Cardiac septum (tissue), 1 donor: ENCODE measurements at places on chromosomes 11 and 22.

GRCh38 chr11:61711498-61711897 lies 31.3 kb downstream of the DAGLA start:
- DNase-seq: no peak

GRCh38 chr11:121455115-121455514 lies 2.3 kb upstream of the SORL1-AS1 start:
- no peak for DNase-seq

- DNase-seq: no peak
Observed at GRCh38 chr11:134014511-134014910, 54.4 kb upstream of the JAM3 start.

GRCh38 chr11:125373426-125374391 lies 122.4 kb downstream of the FEZ1 start:
- DNase-seq: no peak

- no peak for DNase-seq
Observed at GRCh38 chr11:63672936-63673539, 1.9 kb upstream of the ATL3 start.
